A172 (cell line): ENCODE measurements at places on chromosomes 13 and 19. TPM values are rescaled to one million over a fixed set of nuclear protein-coding genes. Genes with fewer than 3 reads are reported as not detected.

DNA sequence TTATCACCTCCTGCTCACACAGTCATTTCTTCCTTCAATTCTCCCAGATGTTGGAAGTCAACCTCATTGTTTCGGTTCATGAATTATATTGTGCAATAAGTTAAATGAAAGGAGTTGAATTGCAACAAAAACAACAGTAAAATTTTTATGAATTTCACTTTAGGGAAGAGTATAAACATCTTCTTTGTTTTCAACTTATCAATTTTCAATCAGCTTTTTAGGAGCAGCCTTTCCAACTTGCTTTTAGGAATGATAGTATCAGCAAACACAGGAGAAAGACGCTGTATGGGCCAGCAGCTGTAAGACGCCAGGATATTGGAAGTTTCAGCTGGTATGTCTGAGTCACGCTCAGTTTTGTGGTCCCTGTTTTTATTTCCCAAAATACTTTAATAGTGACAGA lies 132.5 kb upstream of the ARGLU1 start:
- no peak for DNase-seq

DNA sequence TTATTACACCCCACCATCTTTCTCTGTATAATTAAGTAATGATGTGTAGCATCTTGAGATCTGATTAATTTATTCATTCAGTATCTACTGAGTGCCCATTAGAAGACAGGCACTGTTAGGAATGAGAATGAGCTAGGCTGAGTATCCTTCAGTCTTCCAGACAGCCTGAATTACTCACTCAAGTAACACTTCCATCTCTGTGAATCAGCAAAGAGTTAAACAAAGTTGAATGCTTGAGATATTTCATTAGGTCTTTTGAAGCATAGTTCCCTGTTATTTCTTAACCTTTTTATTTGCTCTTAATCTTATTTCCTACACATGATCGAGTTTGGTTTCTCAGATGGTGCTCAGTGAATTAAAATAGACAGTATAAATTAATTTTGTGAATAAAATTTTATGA lies 413.7 kb downstream of the DCT start:
- DNase-seq, result no peak

The C19orf85 gene
- total RNA-seq, result 0.07 TPM in 1 of 2 replicates, not detected in the other

DNA sequence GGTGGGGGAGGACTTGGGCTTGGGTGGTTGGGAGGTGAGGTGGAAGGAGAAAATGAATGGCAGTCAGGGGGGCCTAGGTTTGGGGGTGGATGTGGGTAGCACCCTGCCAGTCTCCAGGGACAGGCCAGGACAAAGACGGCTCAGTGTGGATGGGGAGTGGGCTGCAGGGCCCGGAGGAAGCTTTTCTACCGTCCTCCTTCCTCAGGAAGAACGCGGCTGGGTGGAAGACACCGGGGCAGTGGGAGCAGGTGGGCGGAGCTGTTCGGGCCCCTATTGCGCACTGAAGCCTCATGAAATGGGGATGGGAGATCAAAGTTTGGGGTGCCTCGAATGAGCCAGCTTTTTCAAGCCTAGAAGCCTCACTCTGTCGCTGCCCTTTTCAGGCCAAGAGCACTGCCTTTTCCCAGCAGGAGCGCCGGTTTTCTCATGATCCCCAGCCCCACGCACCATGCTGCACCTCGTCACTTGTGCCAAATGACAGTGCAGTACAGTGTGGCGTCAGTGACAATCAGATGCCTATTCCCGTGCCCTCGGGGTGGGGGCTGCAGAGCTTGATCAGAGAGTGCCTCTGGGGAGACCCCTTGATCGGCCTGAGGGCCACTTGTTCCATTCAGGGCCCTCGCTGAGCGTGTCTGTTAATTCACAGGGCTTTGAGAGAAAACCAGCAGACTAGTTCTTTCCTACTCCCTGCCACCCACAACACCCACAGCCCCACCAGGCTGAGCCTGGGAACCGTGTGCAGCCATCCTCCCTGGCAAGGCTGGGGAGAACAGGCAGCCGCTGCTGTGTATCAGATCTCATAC lies 1.5 kb downstream of the CALM3 start:
- DNase-seq, result no peak

GRCh38 chr19:15318241-15318691 lies 14.1 kb downstream of the BRD4 start:
- no peak for DNase-seq

DNA sequence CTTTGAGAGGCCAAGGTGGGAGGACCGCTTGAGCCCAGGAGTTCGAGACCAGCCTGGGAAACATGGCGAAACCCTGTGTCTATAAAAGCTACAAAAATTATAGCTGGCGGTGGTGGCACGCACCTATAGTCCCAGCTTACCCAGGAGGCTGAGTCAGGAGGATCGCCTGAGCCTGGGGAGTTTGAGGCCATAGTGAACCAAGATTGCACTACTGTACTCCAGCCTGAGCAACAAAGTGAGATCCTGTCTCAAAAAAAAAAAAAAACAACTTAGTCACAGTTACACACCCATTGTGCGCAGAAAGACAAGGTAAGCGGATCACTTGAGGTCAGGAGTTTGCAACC lies 728 bp upstream of the DENND1C start:
- no peak for DNase-seq

DNA sequence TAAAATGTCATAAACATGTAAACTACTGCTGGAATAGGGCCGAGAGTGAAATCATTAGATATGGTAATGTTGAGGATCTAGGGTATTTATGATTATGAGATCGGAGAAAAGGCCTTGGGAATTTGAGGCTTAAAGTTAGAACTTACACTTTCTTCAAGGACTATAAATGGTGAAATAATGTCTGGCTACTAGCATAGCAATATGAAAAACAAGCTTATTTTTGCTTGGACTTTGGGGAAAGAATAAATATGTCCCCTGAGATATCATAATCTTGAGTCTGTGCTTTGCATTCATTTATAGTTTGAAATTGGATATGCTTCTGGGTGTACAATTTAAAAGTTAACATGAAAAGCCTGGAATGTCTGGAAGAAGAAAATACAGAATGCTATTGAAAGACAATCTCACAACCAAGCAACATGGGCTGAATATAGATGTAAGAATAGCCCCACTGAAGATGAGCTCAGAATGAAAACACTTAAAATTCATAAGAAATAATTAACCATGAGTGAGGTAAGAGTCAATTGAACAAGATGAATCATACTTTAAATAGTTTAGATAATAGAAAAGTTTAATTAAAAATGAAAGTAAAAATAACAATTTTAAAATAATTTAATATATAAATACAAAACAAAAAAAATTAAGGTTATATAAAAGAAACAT lies 1555.4 kb upstream of the MIR17HG start:
- DNase-seq, result no peak
